Uterus (tissue), 4 donors: ENCODE measurements at places on chromosomes 12 and 14. TPM values are rescaled to one million over a fixed set of nuclear protein-coding genes. Genes with fewer than 3 reads are reported as not detected.
A peak's percentile ranks its signal among the peaks of the same experiment; 100 is the strongest.

Gene ALX1
- not detected for total RNA-seq

Gene FBXW8
- 9.1 TPM for total RNA-seq

Gene FSCB
- not detected for total RNA-seq

Gene EID3
- 3.8 TPM for total RNA-seq

Gene MFAP5
- total RNA-seq: 259 TPM

Gene AQP5
- total RNA-seq: 2.3 TPM

- no peaks in the 10 kb centered on the region for H3K4me1 ChIP-seq
- H3K36me3 ChIP-seq: no peaks in the 10 kb centered on the region
- H3K27ac ChIP-seq: no peak overlapping the region
- H3K27me3 ChIP-seq: no peaks in the 10 kb centered on the region
Observed at GRCh38 chr14:80940146-80940545, 1.4 kb downstream of the CEP128 start.

DNA sequence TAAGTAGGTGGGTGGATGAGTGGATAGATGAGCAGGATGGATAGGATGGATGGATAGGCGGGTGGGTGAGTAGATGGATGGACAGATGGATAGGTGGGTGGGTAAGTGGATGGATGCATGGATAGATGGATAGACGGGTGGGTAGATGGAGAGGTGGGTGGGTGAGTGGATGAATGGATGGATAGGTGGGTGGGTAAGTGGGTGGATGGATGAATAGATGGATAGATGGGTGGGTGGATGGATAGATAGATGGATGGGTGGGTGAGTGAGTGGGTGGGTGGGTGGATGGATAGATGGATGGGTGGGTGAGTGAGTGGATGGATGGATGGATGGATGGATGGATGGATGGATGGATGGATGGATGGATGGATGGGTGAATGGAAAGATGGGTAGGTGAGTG, 221.7 kb upstream of the NOS1 start:
- no peak overlapping the region for H3K4me3 ChIP-seq
- H3K27ac ChIP-seq: no peak overlapping the region
- no peak for DNase-seq
- no peaks in the 10 kb centered on the region for H3K36me3 ChIP-seq
- H3K27me3 ChIP-seq: no peaks in the 10 kb centered on the region
- no peaks in the 10 kb centered on the region for H3K4me1 ChIP-seq

DNA sequence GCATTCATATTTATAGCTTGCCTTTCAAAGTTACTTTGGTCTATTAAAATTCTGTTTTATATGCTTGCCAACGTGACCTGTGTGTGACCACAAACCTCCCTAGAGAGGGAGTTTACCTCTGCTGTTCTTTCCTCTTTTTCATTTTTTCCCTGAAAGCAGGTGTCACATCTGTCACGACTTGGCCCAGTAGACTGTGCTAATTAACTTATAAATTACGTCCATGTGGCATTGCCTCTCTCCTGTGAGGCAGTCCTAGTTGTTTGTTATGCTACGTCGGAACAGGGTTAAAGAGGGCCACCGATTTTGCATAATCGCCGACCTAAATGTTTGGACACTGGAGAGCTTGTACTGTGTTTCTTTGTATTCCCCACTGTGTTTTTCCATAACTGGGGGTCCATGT, 343.9 kb upstream of the FLRT2 start:
- no peak for DNase-seq

DNA sequence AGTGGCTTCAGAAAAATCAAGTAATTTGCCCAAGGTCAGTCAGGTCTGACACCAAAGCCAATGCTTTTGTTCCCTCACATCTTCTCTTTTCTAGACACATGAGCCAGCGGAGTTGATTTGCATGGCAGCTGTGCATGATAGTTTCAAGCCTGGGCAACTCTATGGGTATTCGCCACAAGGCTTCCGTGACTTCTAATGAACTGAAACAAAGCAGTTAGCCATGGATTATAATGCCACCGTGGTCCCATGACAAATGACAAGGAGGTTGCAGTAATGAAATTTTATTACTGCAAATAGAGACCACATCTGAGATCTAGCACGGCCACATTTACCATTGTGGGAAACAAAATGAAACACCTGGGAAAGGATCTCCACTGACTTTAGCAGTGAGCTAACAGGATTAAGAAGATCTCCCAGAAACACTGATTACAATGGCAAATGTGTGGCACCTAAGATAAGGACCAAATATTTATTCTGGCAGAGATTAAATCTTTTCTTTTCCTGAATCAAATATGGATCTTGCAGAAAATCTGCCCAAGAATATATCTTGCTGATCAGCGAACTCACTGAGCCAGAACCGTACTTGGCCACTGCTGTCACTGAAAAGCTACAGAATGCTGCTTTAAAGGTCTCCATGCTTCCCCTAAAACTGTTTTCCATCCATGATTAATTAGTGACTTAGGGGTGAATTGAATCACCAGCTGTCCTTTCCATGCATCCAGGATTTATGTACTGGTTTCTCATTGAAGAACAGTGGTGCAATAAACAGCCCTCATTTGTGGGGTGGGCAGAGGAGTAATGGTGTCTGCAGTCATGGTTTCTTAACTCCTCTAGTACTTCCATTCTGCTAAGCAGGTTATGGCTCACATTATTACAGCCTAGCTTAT, 551.0 kb downstream of the DIO2 start:
- no peaks in the 10 kb centered on the region for H3K36me3 ChIP-seq
- no peak overlapping the region for H3K4me3 ChIP-seq
- H3K27me3 ChIP-seq: no peaks in the 10 kb centered on the region
- no peak for DNase-seq
- no peaks in the 10 kb centered on the region for H3K4me1 ChIP-seq

DNA sequence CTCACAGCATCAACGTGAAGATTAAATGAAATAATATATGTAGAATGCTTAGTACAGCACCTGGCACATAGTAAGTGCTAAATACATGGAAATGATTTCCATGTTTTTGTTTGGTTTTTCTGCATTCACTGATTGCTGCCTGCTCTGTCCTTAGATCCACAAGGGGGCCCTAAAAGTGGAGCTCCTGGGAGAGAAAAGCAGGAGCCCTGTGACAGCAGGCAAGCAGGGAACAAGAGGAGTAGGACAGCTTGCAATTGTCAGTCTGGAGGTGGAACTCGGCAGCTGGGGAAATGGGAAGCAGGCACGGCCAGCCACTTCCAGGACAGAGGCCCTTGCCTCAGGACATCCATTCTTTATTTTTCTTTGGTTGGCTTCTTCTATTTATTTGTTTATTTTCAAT, 292.9 kb downstream of the BMP4 start:
- H3K4me3 ChIP-seq: no peak overlapping the region
- peak; percentile 16 for DNase-seq
- H3K36me3 ChIP-seq: no peaks in the 10 kb centered on the region
- H3K27ac ChIP-seq: no peak overlapping the region
- H3K27me3 ChIP-seq: no peaks in the 10 kb centered on the region

DNA sequence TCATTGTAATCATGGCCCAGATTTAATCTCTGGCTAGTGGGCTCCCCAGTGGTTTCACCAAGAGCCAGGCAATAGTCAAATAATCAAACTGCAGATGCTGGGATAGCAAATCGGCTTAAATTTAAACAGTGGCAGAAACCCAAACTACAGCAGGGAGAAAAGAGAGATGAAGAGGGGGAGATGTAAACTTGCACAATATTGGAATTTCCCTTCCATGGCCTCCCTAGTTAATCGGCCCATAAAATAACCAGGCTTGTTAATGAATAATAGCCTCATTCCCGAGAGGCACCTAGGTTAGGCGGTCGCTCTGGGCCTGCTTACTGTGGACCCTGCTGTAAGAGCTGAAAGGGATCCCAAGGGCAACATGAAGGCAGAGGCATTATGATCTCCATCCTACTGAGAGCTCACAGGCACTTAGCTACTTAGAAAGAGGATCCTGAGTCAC, 116.2 kb downstream of the NUAK1 start:
- H3K27ac ChIP-seq: no peak overlapping the region
- no peaks in the 10 kb centered on the region for H3K36me3 ChIP-seq
- H3K4me3 ChIP-seq: no peak overlapping the region
- no peak for DNase-seq

DNA sequence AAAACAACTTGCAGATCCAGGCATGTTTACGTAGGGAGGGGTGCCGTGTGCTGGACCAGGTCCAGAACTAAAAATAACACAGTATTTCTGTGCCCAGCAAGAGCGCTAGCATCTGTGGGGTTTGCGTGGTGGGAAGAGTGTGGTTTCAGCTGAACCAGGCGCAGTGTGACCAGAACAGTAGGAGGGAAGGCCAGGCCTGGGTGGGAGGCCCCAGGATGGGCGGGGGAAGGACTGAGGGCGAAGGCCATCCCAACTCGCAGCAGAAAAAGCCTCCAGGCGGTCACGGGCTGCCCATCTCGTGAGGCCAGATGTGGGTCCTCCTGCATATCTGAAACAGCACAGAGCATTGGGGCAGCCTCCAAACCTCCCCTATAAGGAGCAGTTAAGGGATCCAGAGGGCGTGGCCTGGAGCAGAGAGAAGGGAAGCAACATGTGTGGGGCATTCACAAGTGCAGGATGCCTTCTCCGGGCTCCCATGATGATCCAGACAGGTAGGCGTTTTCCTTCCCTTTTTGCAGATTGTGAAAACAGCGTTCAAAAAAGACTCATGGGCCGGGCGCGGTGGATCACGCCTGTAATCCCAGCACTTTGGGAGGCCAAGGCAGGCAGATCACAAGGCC, 17.8 kb upstream of the CD9 start:
- H3K4me3 ChIP-seq: no peak overlapping the region
- H3K27ac ChIP-seq: peak overlapping the region; percentile 85
- peak; percentile 70 for DNase-seq
- H3K36me3 ChIP-seq: no peaks in the 10 kb centered on the region
- H3K4me1 ChIP-seq: peaks cover 24% of the 10 kb centered on the region

DNA sequence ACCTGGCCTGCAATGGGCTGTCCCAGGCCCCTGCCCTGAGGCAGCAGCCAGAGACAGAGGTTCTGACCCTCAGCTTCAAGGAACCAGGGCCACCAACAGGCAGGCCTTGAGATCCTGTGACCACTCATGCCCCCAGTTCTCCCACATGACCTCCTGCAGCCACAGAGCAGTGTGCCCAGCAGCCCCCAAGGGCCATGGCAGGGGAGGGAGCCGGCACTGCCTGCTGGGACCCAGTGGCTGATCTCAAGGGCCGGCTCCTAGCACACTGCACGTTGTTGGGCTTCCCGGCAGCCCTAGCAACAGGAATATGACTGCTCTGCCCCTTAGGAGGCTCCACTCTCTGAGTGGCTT, 14.8 kb downstream of the DEGS2 start:
- no peaks in the 10 kb centered on the region for H3K36me3 ChIP-seq
- H3K27ac ChIP-seq: peak overlapping the region; percentile 27
- H3K4me1 ChIP-seq: no peaks in the 10 kb centered on the region
- no peaks in the 10 kb centered on the region for H3K27me3 ChIP-seq
- DNase-seq: no peak

- no peaks in the 10 kb centered on the region for H3K27me3 ChIP-seq
- no peak for DNase-seq
- no peak overlapping the region for H3K4me3 ChIP-seq
- no peak overlapping the region for H3K27ac ChIP-seq
- H3K36me3 ChIP-seq: no peaks in the 10 kb centered on the region
Observed at GRCh38 chr12:65319688-65320200, 41.3 kb downstream of the MSRB3 start.

- H3K4me3 ChIP-seq: no peak overlapping the region
- no peaks in the 10 kb centered on the region for H3K27me3 ChIP-seq
- no peaks in the 10 kb centered on the region for H3K4me1 ChIP-seq
- no peak for DNase-seq
- H3K36me3 ChIP-seq: no peaks in the 10 kb centered on the region
Observed at GRCh38 chr14:71583194-71583593, 349.0 kb upstream of the RGS6 start.

GRCh38 chr12:47419497-47419896, 286.3 kb downstream of the RPAP3 start:
- H3K4me1 ChIP-seq: no peaks in the 10 kb centered on the region
- no peak for DNase-seq

- no peak for DNase-seq
- no peak overlapping the region for H3K4me3 ChIP-seq
- no peak overlapping the region for H3K27ac ChIP-seq
Observed at GRCh38 chr12:49389387-49389703, 22.1 kb downstream of the SPATS2 start.

DNA sequence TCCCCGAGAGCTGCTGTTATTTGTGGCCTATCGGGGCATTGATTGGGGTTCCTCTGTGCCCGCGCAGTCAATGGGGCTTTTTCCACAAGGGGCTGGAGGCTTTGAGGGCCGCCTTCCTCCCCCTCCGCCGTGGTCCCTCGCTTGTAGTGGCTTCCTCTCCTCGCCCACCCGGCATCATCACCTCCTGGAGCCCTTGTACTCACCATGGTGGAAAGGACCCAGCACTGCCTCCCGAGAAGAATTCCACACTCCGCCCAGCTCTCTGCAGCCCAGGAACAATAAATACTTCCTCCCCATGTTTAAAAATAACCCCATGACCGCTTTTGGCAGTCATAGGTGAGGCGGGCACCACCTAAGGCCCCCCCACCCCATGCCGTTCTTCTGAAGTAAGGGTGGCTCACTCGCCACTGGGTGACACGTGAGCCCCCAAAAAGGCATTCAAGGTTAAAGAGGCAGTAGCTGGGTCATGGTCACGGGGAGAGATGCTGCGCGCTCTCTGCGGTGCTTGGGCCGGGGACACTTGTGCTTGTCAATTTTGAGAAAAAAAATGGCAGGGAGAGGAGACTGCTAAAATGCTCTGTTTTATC, at the start of gene MYL2:
MYL2 (minus strand) TSS at position 256 of the 587 bp plus-strand sequence; CDS start at position 206, 50 bp downstream.
- DNase-seq: no peak
- H3K36me3 ChIP-seq: no peaks in the 10 kb centered on the region
- H3K4me1 ChIP-seq: no peaks in the 10 kb centered on the region
- no peak within 1 kb of the TSS for H3K27ac ChIP-seq

DNA sequence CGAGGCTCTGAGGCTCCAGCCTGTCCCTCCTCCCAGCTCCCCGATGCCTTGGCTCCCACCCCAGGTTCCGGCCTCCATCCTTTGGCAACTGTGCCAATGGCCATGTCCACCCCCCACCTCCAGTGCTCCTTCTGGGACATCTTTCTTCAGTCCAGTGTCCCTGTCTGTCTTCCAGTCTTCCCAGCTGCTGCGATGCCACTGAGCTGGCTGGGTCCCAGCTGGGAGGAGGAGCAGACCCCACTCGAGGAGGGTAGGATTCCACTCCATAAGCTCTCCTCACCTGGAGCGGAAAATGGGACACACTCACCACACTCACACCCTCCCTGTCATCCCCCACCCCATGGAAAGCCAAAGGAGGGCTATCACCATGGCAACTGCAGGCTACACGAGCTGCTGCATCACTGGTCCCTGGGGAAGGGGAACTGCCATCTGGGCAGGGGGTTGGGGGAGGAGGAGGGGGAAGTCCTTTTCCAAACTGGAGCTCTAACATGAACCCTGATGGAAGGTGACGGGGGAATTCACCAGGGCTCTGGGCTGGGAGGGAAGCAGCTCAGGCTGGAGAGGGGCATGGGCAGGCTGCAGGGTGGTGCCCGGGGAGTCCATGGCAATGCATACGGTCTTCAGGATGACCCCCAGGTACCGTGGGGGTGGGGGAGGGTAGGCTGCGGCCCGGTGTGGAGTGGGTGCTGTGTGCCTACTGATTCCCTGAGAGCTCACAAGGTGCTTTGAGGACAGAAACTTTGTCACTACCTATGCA, 94.3 kb downstream of the LRRC74A start:
- peak; percentile 49 for DNase-seq
- peak overlapping the region; percentile 88 for H3K27ac ChIP-seq
- H3K27me3 ChIP-seq: no peaks in the 10 kb centered on the region
- H3K4me1 ChIP-seq: peaks cover 21% of the 10 kb centered on the region

- no peak overlapping the region for H3K27ac ChIP-seq
- H3K4me1 ChIP-seq: no peaks in the 10 kb centered on the region
Observed at GRCh38 chr14:64773046-64773445, 68.8 kb downstream of the PLEKHG3 start.

GRCh38 chr12:130595566-130595965, 120.5 kb downstream of the RIMBP2 start:
- no peaks in the 10 kb centered on the region for H3K27me3 ChIP-seq
- H3K4me3 ChIP-seq: no peak overlapping the region
- H3K27ac ChIP-seq: no peak overlapping the region
- no peaks in the 10 kb centered on the region for H3K4me1 ChIP-seq
